Right ventricle myocardium inferior (tissue), 1 donor: ENCODE measurements at places on chromosomes 12 and 14. TPM values are rescaled to one million over a fixed set of nuclear protein-coding genes. Genes with fewer than 3 reads are reported as not detected.

GRCh38 chr14:79555429-79555828 lies 655.9 kb downstream of the DIO2 start:
- no peak for DNase-seq

Gene ST8SIA1
- total RNA-seq, result 3.6 TPM

DNA sequence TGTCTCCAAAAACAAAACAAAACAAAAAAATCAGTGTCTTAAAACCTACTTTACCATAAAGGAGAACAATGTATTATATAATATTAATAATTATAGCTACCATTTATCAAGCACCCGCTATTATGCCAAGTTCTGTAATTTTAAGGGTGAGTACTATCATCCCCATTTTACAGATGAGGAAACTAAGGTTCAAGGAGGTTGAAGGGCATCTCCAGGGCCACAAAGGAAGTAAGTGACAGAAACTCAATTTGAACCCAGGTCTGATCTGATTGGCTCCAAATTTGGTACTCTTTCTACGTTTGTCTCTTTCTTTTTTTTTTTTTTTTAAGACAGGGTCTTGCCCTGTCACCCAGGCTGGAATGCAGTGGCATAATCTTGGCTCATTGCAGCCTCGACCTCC lies 115.4 kb downstream of the BCAT1 start:
- no peak for DNase-seq

GRCh38 chr14:68363466-68363842 lies 429.4 kb downstream of the ZFP36L1 start:
- no peak for DNase-seq

Gene CD69
- 0.32 TPM for total RNA-seq

Gene DIO3
- 0.24 TPM for total RNA-seq

DNA sequence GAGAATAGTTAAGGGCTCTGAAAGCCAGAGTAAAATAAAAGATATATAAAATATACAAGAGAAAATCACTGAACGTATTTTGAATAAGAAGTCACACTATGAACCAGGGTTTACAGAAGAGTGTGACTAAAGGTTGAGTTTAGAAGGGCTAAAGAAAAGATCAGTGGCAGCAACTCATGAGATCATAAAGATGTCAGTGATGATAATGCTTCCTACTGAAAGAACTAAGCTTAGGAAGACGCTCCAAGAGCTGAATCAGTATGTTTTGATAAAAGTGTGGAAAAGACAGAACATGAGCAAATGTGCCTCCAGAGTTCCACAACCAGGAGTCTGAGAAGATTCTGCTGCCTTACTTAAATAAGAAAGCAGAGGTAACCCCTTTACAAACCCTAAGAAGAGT lies 74.6 kb downstream of the KITLG start:
- DNase-seq, result no peak

DNA sequence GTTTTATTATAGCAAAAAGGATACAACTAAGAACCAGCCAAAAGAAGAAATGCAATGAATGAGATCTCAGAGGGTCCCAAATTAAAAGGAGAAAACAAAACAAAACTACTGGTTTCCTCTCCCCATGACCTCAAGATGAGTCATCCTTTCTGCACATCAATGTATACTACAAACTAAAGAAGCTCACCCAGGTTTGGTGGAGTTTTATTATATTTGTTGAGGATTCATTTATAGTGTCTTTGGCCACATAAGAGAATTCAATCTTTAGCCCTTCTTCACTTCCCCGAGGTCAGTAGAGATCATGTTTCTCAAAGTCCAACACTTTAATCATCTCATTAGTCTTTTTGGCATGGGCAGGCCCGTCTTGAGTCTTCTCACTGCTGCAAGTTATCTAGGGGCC lies 210.6 kb downstream of the SLC6A15 start:
- no peak for DNase-seq

- no peak for DNase-seq
Observed at GRCh38 chr14:76701981-76702380, 59.3 kb upstream of the VASH1 start.

DNA sequence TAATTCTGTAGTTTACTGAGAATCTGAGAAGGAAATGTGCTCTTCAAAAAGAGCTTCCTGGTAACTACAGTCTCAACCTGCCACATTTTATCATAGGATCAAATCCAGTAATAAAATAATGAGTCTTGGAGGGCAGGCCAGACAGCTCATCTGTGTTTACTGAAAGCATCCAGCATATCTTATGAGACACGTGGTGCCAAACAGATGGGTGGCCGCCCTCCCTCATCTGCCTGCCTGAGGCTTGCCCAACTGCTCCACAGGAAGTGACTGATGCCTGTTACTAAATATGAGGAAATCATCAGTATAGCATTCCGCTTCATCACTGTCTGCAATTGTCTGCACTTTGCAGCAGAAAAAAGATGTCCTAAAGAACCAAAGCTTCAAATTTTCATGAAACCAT lies 13.5 kb downstream of the DHRS7 start:
- peak; percentile 90 for DNase-seq

DNA sequence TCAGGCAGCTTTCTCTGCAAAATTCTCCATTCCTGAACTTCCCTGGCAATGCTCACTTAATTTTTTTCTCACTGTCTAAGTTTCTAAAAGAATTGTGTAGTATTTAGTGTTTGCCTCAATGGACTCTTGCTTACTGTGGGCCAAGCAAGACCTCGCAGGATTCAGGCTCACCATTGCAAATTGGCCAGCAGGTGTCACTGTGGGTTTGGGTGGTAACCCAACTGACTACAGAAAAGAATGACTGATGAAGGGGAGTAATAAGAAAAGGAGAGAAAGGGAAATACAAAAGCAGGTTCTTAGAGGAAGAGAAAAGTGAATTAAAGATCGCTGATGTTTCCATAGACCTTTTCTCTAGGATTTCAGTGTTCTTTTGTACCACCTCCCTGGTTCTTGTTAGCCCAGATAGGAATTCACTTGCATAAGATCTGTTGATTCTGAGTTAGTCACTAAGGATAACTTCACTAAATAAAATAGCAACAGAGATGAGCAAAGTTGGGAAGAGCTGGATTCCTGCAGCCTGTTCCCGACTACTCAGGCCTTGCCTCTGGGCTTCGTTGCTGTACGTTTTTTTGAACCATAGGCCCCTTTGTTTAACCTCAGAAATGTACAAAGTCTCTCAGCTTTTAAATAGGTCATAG lies 386.5 kb upstream of the DDHD1 start:
- no peak for DNase-seq
